ENCODE measurements at places on chromosomes 1 and 21.

- DNase-seq: no peak
These were observed 3.6 kb upstream of the MAP1LC3C start for GRCh38 chr1:242002510-242002909.

- DNase-seq: no peak
These were observed 42.1 kb upstream of the SCAF4 start for GRCh38 chr21:31774031-31774430.

DNA sequence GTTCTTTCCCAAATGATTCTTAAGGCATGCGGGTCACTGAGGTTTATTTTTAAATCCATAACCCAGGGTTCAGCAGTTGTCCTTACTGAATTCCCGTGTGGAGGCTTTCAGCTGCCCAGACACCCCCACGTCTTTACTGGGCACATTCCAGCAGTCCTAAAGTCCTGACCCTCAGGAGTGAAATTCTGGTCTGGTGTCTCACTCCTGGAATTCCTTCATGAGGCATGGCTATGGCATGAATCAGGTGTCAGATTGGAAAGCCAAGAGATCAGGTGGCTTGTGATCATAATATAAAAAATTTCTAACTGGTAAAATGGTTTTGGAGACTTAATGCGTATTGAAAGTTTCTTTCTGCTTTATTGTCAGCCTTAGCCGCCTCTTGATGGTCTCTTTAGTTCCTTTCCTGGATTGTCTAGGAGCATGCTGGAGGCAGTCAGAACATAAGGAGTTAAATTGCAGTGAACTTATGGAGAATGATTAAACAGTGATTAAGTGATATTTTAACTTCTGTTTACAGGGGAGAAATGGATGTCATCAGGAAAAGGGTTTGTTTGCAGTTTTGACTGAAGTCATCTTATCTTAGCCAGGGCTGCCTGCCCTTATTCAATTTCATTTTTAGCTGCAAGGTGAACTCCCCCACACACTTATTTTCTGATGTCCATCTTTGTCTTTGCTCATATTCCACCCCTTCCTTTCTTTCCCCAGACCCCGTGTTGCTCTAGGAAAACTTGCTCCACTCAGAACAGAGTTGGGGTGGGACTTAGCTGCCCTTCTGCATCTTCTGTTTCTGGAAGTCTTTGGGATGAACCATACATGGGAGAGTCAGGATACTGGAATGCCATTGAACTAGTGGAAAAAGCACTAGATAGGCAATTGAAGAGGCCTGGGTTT, 25.7 kb upstream of the MACF1 start:
- DNase-seq: no peak

GRCh38 chr1:186858923-186859322, 30.2 kb downstream of the PLA2G4A start:
- DNase-seq: no peak

DNA sequence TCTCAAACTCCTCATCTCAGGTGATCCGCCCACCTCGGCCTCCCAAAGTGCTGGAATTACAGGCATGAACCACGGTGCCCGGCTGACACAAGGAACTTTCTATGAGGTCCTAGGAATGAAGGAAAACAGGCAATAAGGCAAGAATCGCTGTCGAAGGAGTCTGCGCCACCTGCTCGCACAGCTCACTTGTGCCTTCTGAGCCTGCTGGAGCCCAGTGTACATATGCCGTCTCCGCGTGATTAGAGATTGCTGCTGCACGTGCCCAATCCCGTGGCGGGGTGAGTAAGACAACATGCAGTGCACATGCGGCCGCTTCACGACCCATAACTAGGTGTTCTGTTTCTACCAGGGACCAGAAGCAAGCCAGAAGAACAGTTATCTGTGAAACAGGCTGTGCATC, 24.3 kb downstream of the H3-3A start:
- DNase-seq: no peak

Data from activated T-cell treated with anti-CD3 and anti-CD28 coated beads, Interleukin-2, amount 50 U/mL, for 48 hours (primary cell).